ENCODE measurements at places on chromosomes 1 and 21. TPM values are rescaled to one million over a fixed set of nuclear protein-coding genes. Genes with fewer than 3 reads are reported as not detected.

The KCNH1 gene
- total RNA-seq, result 0.19 TPM

The MYBPHL gene
- total RNA-seq, result not detected

The KRTAP19-1 gene
- not detected for total RNA-seq

The CACNA1E gene
- total RNA-seq, result under 0.01 TPM

The BTBD19 gene
- total RNA-seq, result 4.4 TPM

The GRIK3 gene
- total RNA-seq, result not detected

The GPR153 gene
- 2.1 TPM for total RNA-seq

The ADGRL4 gene
- 35.0 TPM for total RNA-seq

The KCNT2 gene
- total RNA-seq, result 2.8 TPM

The FAM72D gene
- under 0.01 TPM for total RNA-seq

The CELA3A gene
- total RNA-seq, result not detected

The PRDM15 gene
- 4.8 TPM for total RNA-seq

The PPM1J gene
- 2.3 TPM for total RNA-seq

The TRMT1L gene
- 31.3 TPM for total RNA-seq

The HCRTR1 gene
- not detected for total RNA-seq

The NR5A2 gene
- under 0.01 TPM for total RNA-seq

The SPATA21 gene
- not detected for total RNA-seq

The GFI1 gene
- under 0.01 TPM for total RNA-seq

The OLIG2 gene
- not detected for total RNA-seq

The BLZF1 gene
- 49.9 TPM for total RNA-seq

The RRP1B gene
- total RNA-seq, result 18.0 TPM

The UTP11 gene
- 30.2 TPM for total RNA-seq

The KRTAP11-1 gene
- total RNA-seq, result not detected

The AIM2 gene
- total RNA-seq, result not detected

The EDARADD gene
- total RNA-seq, result 0.19 TPM

The ASPM gene
- total RNA-seq, result 4.8 TPM

The CYP2J2 gene
- not detected for total RNA-seq

The PLD5 gene
- total RNA-seq, result not detected

The USH2A gene
- total RNA-seq, result not detected

The ABCA4 gene
- 2.5 TPM for total RNA-seq

The C8A gene
- not detected for total RNA-seq

The AGMAT gene
- total RNA-seq, result 2.7 TPM

The SPAG17 gene
- under 0.01 TPM for total RNA-seq

The CACNA1S gene
- not detected for total RNA-seq

The CFHR4 gene
- not detected for total RNA-seq

The SMIM11 gene
- total RNA-seq, result 5.6 TPM

The GPR89A gene
- total RNA-seq, result 24.2 TPM

The NUDC gene
- 71.9 TPM for total RNA-seq

The TMEM240 gene
- total RNA-seq, result 1.5 TPM

The ARHGAP30 gene
- not detected for total RNA-seq

The ARTN gene
- not detected for total RNA-seq

The CRP gene
- not detected for total RNA-seq

The TMCO4 gene
- 12.7 TPM for total RNA-seq

The MNDA gene
- not detected for total RNA-seq

The TRIM67 gene
- not detected for total RNA-seq

The GNG12 gene
- total RNA-seq, result 234 TPM

The FCMR gene
- total RNA-seq, result not detected

The NEK2 gene
- total RNA-seq, result 43.3 TPM

The FAM163A gene
- not detected for total RNA-seq

The OR2W3 gene
- total RNA-seq, result 0.58 TPM

The FAM72C gene
- total RNA-seq, result 2.5 TPM

The AQP10 gene
- 0.19 TPM for total RNA-seq

The CD5L gene
- not detected for total RNA-seq

The MYOM3 gene
- under 0.01 TPM for total RNA-seq

The ENAH gene
- 140 TPM for total RNA-seq

The PLPPR4 gene
- 5.2 TPM for total RNA-seq

All from regular cardiac myocyte (primary cell).